ENCODE measurements at places on chromosomes 5 and 9. TPM values are rescaled to one million over a fixed set of nuclear protein-coding genes. Genes with fewer than 3 reads are reported as not detected.

DNA sequence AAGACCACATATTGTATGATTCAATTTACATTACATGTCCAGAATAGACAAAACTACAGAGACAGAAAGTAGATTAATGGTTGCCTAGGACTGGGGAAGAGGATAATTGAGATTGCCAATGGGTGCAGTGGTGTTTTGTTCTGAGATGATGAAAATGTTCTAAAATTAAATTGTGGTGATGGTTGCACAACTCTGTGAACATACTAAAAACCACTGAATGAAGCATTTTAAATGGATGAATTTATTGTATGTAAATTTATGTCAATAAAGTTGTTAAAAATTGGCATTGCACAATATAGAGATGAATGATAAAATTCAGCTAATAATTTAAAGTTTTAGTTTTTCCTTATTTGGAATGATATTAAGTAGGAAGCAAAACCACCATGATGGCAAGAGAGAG is 109.5 kb upstream of the NR4A3 start:
- DNase-seq: no peak

DNA sequence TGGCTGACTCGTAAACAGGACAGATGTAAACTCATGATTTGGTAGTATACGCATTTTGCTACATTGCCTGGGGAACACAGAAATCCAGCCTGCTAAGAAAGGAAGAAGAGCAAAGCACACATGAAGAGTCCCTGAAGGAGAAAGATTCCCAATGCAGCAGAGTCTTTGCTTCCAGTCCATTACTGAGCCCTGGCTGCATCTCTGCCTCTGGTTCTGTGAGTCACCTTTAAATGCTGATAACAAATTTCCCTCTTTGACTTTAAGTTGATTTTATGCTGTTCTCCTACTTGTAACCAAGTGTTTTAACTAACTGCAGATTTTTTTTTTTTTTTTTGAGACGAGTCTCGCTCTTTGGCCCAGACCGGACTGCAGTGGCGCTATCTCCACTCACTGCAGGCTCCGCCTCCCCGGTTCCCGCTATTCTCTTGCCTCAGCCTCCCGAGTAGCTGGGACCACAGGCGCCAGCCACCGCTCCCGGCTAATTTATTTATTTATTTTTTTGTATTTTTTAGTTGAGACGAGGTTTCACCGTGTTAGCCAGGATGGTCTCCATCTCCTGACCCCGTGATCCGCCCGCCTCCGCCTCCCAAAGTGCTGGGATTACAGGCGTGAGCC is 8.5 kb upstream of the PRXL2C start:
- DNase-seq: no peak

GRCh38 chr9:34540827-34541226 is 18.0 kb upstream of the ENHO start:
- DNase-seq: no peak

The PCDHGB2 gene
- total RNA-seq: 0.89 TPM

The PCDHAC2 gene
- 1.9 TPM for total RNA-seq

The SLC25A2 gene
- 1.1 TPM for total RNA-seq

Measured in progenitor cell of endocrine pancreas (in vitro differentiated cells).